Right cardiac atrium (tissue), 5 donors: ENCODE measurements at places on chromosomes 3 and 15. TPM values are rescaled to one million over a fixed set of nuclear protein-coding genes. Genes with fewer than 3 reads are reported as not detected.

- peak; percentile 41 for DNase-seq
These were observed 25.7 kb downstream of the RPLP1 start for GRCh38 chr15:69478259-69478781.

NAALADL2 gene
- 1.3 TPM for polyA plus RNA-seq

GRCh38 chr3:51932471-51933370, 9.0 kb downstream of the RRP9 start:
- DNase-seq = peak; percentile 12

DNA sequence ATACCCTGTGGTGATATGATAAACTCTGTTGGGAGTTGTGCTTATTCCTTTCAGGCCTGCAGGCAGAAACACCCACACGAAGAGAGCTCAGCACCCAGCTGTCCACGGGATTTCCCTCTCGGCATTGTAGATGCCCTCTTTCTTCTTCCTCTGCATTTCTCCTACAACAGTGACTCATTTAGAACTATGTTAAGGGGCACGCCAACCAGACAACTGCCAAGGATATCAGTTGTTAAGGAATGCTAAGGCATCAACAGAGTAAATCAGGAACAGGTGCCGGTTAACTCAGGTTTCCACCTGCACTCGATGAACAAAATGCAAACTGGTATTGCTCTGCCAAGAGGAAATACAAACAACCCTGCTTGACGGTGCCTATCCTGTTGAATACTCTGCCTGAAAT, 270.0 kb upstream of the PEX5L start:
- DNase-seq = no peak

SNUPN gene
- 17.9 TPM for polyA plus RNA-seq

CCR5 gene
- polyA plus RNA-seq = 0.27 TPM

AADACL2 gene
- 0.05 TPM for polyA plus RNA-seq

- DNase-seq = no peak
These were observed 55.2 kb downstream of the CNTN3 start for GRCh38 chr3:74559261-74559660.

GRCh38 chr15:68774521-68775235, 46.0 kb downstream of the ANP32A start:
- DNase-seq = peak; percentile 76

PLCB2 gene
- 18.5 TPM for polyA plus RNA-seq

GRCh38 chr3:38169027-38169317, 3.6 kb downstream of the OXSR1 start:
- DNase-seq = no peak

FAM43A gene
- polyA plus RNA-seq = 8.8 TPM
